ENCODE measurements at places on chromosomes 4 and X.

DNA sequence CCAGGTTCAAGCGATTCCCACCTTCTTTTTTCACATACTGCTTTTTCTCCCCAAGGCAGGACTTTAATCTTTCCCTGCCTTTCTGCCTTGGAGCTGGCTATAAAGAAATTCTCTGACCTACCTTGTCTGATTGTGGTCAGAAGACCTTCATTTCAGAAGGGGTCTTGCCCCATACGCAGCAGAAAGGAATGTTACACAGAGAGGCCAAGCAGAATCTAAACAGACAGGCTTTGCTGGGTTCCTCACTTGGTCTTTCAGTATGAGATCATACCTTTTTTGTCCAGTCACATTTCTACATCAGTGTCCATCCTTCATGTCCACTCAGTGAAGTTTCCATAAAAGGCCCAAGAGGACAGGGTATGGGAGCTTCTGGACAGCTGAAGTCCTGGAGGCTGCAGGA, 108.3 kb upstream of the RBPJ start:
- no peak for DNase-seq

DNA sequence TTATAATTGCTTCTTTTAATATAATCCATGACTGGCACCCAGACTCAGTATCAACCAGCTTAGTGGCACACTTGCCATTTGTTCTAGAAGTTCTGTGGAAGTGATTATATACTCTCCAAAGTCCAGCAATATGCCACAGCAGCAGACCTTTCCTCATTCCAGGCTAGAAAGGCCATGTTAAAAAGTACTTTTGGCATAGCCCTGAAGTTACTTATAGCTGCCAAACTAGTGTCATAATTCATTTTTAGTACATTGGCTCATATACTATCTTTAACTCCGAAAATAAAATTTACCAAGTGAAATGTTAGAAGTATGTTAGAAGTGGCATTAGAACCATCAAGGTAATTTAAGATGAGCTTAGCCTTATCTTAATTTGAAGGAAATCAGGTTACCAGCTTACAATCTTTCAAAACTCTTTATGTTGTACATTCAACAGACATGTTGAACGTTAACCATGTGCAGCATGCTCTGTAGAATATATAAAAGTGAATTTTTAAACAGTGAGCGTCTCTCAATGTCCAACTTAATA, 714.2 kb upstream of the LCORL start:
- DNase-seq, result peak; percentile 89

- peak; percentile 29 for DNase-seq
Observed at GRCh38 chr4:27048429-27049238, 188.0 kb downstream of the STIM2 start.

DNA sequence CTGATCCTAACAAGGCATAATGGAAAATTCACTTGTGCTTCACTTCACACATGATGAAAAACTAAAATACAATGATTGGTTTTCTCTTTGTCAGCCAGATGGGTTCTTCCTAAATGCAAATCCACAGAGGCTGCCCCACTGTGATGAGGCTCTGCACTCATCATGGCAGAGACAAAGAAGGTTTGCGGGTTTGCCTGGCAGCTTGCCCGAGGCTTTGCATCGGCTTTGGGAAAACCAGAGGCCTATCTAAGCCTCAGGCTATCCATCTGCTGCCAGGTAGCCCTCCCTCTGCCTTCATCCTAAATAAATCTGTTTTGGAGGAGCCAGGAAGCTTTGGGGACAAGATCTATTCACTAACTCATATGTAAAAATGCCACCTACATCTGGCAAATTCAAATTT, 244.2 kb downstream of the PACRGL start:
- no peak for DNase-seq

- no peak for DNase-seq
Observed at GRCh38 chr4:150591904-150592303, 10.0 kb downstream of the MAB21L2 start.

GRCh38 chrX:13263560-13264251, 56.1 kb downstream of the ATXN3L start:
- no peak for DNase-seq

- no peak for DNase-seq
Observed at GRCh38 chrX:118536204-118536603, 40.6 kb downstream of the DOCK11 start.

- DNase-seq, result peak; percentile 12
Observed at GRCh38 chr4:147423229-147423628, 57.7 kb upstream of the EDNRA start.
